ENCODE measurements at places on chromosomes 6 and 20. TPM values are rescaled to one million over a fixed set of nuclear protein-coding genes. Genes with fewer than 3 reads are reported as not detected.

Gene EPPIN
- total RNA-seq, result not detected

Gene DEF6
- total RNA-seq, result 0.19 TPM

Gene BNIP5
- not detected for total RNA-seq

Gene TXLNB
- total RNA-seq, result 0.13 TPM

Gene DACT2
- not detected for total RNA-seq

Gene SLC32A1
- total RNA-seq, result not detected

Gene PRRT1
- total RNA-seq, result 0.50 TPM

Gene CRISP3
- not detected for total RNA-seq

Gene OR2H2
- not detected for total RNA-seq

Gene SLC12A5
- 0.06 TPM for total RNA-seq

Gene FBXL4
- 9.9 TPM for total RNA-seq

Gene ZNF311
- 1.3 TPM for total RNA-seq

Gene SERAC1
- total RNA-seq, result 9.8 TPM

Gene C4A
- total RNA-seq, result 5.8 TPM

Gene CDH26
- total RNA-seq, result 0.12 TPM

Gene EFHC1
- total RNA-seq, result 40.8 TPM

Gene OR2B2
- not detected for total RNA-seq

Gene RPS10
- total RNA-seq, result 1,650 TPM

Gene ZBP1
- not detected for total RNA-seq

Gene RAB44
- total RNA-seq, result not detected

Gene GSTA1
- total RNA-seq, result not detected

Gene PDYN
- total RNA-seq, result not detected

Gene TEAD3
- total RNA-seq, result 6.9 TPM

Gene ASIP
- total RNA-seq, result not detected

Gene ITPR3
- 28.9 TPM for total RNA-seq

Gene RIPOR3
- 0.13 TPM for total RNA-seq

Gene NEDD9
- 4.6 TPM for total RNA-seq

Gene LINC00237
- not detected for total RNA-seq

Gene WFDC5
- not detected for total RNA-seq

Gene RALGAPB
- 20.7 TPM for total RNA-seq

Gene BPIFA1
- not detected for total RNA-seq

Gene TP53TG5
- total RNA-seq, result not detected

Gene MUC21
- not detected for total RNA-seq

Gene PNPLA1
- not detected for total RNA-seq

Gene IFNGR1
- 66.3 TPM for total RNA-seq

Gene SLC17A2
- not detected for total RNA-seq

Gene TRIM38
- total RNA-seq, result 10.2 TPM

Gene TSPO2
- not detected for total RNA-seq

Gene TMEM74B
- not detected for total RNA-seq

Gene ZNF391
- 0.56 TPM for total RNA-seq

Gene MCM8
- 11.2 TPM for total RNA-seq
